ENCODE measurements at places on chromosomes 1 and 21. TPM values are rescaled to one million over a fixed set of nuclear protein-coding genes. Genes with fewer than 3 reads are reported as not detected.

Gene PGLYRP4
- polyA plus RNA-seq = not detected

Gene COL9A2
- 1.3 TPM for polyA plus RNA-seq

Gene FOXD2
- 0.04 TPM for polyA plus RNA-seq

Gene BROX
- polyA plus RNA-seq = 6.8 TPM

Gene CSF3R
- polyA plus RNA-seq = not detected

All from IMR-90 (cell line).